Activated CD4-positive, alpha-beta T cell treated with anti-CD3 and anti-CD28 coated beads for 4 hours (primary cell): ENCODE measurements at places on chromosomes 2 and 18.

DNA sequence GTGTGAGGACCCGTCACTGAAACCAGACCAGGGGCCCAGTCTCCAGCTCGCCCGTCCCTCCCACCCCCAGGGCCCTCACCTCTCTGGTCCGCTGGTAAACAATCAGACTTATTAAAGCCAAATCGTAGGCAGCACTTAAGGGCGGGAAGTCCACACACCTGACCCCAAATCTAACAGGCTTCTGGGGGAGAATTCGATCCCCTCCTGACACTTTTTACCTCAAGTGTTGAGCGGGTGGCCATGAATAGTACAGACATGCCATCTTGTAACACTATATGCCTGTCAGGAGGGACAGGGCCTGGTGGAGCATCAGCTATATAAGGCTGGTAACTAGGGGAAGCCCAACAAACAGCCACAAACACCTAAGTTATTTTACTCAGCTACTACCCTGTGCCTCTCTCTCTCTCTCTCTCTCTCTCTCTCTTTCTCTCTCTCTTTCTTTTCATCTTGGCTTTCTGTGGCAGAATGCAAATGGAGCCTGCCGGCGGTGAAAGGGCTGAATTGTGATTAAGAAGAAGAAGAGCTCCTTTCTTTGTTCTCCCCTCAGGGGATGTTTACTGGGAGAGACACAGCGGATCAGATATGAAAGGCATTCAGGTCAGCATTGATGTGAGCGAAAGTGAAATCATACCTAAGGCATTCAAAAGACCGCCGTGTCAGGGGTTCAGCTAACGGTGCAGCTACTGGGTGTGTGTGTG, 9.5 kb downstream of the ZEB2 start:
- no peak for DNase-seq

- DNase-seq: no peak
These were observed 126.0 kb downstream of the KCNH7 start for GRCh38 chr2:162712598-162712997.

- no peak for DNase-seq
These were observed 11.4 kb downstream of the ASIC4 start for GRCh38 chr2:219525533-219526232.

- DNase-seq: no peak
These were observed 83.2 kb upstream of the SPATS2L start for GRCh38 chr2:200223205-200223784.

DNA sequence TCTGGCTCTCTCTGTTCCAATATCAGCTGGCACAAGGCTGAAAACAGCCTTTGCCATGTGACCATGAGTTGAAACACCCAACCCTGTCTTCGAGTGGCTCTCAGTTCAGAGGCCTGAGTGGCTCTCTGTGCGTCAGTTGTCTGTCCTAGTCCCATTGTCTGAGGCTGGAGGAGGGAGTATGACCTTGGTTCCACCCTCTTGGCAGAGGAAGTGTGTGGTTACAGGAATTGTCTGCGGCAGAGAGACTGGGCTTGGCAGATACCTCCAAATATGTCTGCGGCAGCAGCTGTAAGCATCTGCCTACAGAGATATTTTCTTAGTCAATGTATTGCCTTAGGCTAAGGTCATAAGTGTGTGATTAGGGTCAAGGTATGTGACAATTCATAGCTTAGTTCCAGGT, 32.6 kb downstream of the CNGA3 start:
- DNase-seq: no peak

GRCh38 chr2:71385012-71385411, 53.4 kb downstream of the ZNF638 start:
- DNase-seq: no peak

- no peak for DNase-seq
These were observed 201.0 kb downstream of the CAMKMT start for GRCh38 chr2:44562737-44563136.

- DNase-seq: no peak
These were observed 12.8 kb upstream of the PSD4 start for GRCh38 chr2:113160962-113161361.

DNA sequence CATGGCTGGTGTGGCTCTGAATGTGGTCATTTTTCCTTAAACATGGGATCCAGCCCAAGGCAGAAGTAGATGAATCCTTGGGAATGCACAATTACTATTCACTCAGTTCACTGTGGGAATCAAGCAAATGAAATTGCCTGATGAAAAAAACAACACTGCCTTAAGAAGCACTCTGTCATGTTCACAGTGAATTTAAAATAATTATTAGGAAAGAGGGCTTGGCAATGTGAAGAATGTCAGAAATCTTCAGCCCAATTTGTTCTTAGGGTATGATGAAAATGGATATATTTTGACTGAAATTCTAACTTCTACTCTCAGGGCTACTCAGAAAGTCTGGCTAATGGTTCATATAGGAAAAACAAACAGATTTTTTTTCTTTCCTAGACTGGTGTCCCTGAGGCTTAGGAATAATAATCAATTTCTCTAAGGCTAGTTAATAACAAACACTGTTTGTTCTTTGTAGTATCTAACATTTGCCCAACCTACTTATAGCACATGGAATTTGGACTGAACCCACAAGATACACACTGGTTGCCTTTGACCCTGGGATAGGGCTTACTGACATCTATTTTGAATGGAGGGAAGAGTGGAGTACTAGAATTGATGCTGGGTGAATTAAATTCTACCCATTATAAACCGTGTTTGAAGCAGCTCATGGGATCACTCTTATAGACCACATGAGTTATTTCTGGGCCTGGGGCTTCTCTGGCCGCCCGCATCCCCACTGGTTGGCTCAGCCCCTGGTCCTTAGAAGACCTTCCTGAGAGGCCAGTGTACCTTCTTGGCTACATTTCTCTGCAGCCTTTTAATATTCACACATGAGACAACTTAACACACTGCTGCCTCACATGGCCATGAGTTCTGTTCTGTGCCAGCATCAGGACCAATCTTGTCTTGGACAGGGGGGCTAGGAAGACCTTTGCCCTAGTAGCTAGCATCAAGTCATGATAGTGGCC, 8.3 kb upstream of the MRPL33 start:
- no peak for DNase-seq
